Neural crest cell (in vitro differentiated cells): ENCODE measurements at places on chromosomes 7 and 10. TPM values are rescaled to one million over a fixed set of nuclear protein-coding genes. Genes with fewer than 3 reads are reported as not detected.

Gene ARHGAP22
- 5.2 and 7.5 TPM in 2 replicates for total RNA-seq

DNA sequence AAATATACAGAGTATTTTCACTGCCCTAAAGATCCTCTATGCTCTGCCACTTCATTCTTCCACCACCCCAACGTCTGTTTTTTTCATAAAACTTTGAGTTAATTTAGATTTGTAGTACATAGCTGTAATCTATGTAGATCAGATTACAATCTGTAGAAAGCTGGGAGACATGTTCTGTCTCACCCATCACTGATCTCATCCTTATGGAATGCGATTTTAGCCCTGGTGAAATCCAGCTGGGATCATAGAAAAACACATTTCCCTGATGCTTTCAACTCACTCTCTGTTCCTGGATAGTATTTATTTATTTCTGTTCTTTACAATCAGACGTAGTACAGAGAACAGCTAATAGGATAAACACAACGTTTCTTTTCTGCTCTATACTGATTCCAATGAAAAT is 521.0 kb downstream of the KIF20B start:
- H3K27me3 ChIP-seq = no peaks in the 10 kb centered on the region
- no peak for DNase-seq
- no peaks in the 10 kb centered on the region for H3K4me1 ChIP-seq
- no peak overlapping the region for H3K4me3 ChIP-seq

DNA sequence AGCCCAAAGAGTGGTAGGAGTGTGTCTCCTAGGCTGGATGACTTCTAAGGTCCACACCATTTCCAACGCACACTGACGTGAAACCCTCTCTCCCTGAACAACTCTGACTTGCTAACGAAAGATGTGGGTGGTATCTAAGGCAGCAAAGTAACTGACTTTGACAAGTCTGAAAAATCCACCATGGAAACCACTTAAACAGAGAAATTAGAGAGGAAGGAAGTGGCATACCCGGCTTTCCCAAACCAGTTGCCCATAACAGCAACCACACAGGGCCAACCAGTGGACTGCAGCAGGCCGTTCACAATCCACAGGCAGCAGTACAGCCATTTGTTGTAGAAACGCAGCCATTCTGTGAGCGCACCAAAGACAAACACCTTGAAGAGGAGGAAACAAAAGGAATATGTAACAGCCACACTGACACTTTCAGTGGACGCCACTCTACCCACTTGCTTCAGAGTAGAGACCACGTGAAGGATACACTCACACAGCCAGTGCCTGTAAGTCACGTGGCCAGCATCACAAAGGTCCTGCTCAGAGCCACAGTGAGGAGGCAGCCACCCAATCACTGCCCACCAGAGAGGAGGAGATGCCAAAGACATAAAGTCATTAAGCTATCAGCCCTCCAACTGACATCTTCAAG is 39.8 kb downstream of the SLC37A3 start:
- DNase-seq = no peak
- H3K27ac ChIP-seq = peak overlapping the region; percentile 78
- H3K4me3 ChIP-seq = no peak overlapping the region
- H3K4me1 ChIP-seq = no peaks in the 10 kb centered on the region
- H3K27me3 ChIP-seq = no peaks in the 10 kb centered on the region

DNA sequence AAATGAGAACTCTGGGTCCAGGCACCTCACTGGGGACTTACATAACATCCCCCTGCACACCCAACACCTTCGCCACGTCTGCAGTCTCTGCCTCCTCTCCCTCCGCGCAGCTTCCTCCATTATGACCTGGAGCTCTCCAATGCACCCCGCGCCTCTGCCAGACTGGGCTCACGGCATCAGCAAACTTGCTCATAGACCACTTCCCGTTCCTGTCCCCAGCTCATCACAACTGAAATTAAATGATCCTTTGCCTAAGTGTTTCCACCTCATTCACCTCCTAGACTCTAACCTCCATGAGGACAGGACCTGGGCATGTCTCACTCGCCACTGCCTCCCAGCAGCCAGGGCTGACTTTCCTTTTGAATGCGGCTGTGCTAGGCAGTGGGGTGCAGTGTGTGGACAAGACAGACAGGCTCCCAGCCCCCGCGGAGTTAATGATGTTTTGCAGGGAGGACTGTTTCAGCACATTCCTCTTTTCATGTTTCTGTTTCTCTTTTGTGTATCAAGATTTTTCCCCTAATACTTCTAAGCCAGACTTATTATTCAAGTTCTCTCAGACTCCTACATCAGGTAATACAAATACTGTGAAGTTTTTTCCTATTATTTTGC is 18.8 kb downstream of the CHST15 start:
- H3K4me3 ChIP-seq = peak overlapping the region; percentile 67
- peak overlapping the region; percentile 69 for H3K27ac ChIP-seq
- H3K4me1 ChIP-seq = peaks cover 48% of the 10 kb centered on the region
- H3K27me3 ChIP-seq = peaks cover 5% of the 10 kb centered on the region

Gene IDI2
- total RNA-seq = not detected in 2 replicates

- H3K27ac ChIP-seq = no peak overlapping the region
- H3K4me3 ChIP-seq = peak overlapping the region; percentile 100
- H3K36me3 ChIP-seq = no peaks in the 10 kb centered on the region
- H3K4me1 ChIP-seq = peaks cover 40% of the 10 kb centered on the region
These were observed 907 bp upstream of the IFRD1 start for GRCh38 chr7:112449353-112449752.

DNA sequence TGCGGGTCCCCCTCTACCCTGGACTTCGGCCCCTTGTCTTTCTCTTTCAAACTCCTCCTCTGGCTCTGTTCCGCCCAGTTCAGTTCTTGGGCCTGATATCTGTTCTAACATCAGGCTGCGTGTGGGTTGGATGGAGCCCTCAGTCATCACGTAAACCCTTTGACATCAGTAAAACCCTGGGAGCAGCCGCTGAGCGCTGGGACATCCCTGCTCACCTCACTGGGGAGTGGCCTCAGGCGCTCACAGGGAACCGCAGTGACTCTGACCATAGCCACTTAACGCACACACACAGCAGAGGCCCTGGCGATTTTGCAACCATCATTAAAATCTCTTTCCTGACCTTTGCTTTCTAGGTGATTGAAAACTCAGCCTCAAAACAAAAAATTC is 113.3 kb downstream of the CYTH3 start:
- H3K27ac ChIP-seq = peak overlapping the region; percentile 50
- peaks cover 15% of the 10 kb centered on the region for H3K36me3 ChIP-seq
- no peak for DNase-seq
- H3K4me3 ChIP-seq = no peak overlapping the region

GRCh38 chr10:101230183-101230917 is 1.1 kb upstream of the LBX1 start:
- H3K27me3 ChIP-seq = peaks cover 98% of the 10 kb centered on the region
- H3K4me3 ChIP-seq = peak overlapping the region; percentile 41
- peaks cover 24% of the 10 kb centered on the region for H3K4me1 ChIP-seq
- H3K27ac ChIP-seq = no peak overlapping the region
- DNase-seq = no peak

- DNase-seq = no peak
- H3K27ac ChIP-seq = peak overlapping the region; percentile 91
- H3K27me3 ChIP-seq = peaks cover 3% of the 10 kb centered on the region
These were observed 134.1 kb upstream of the GDF10 start for GRCh38 chr10:47165711-47166404.

DNA sequence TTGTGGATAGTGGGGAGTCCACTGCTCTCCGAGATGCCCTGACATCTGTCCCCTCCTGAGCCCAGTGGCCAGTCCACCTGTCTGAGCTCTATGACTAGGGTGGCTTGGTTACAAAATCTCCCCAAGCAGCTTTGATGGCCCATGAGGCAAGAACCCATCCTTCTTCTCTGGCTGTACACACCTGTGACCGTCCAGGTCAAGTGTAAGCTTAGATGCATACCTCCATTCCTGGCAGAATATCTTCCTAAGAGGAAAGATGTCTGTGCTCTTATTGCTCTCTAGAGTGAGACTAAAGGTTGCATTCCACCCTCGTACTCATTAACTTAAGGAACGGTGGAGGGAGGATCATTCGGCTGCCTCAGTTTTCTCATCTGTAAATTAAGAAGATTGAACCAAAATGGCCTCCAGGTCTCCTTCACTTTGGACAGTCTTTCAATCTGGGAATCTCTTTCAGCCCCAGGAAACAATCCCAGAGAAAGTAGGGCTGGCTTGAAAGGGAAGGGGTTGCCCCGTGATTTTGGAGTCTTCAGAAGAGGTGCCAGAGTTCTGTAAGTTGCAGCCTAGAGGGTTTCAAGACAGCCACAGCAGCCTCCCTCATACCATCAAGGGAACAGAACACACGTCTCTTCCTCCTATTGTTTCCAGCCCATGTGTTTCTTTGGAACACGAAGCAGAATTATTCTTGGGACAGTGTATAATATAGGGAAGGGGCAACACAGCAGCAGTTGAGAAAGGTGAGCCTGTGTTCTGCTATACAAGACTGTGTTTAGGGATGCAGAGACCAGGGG is 5.5 kb downstream of the HOXA4 start:
- H3K4me1 ChIP-seq = peaks cover 22% of the 10 kb centered on the region
- peak overlapping the region; percentile 83 for H3K4me3 ChIP-seq
- H3K27me3 ChIP-seq = peaks cover 99% of the 10 kb centered on the region

GRCh38 chr7:22591271-22591670 is 91.3 kb upstream of the STEAP1B start:
- DNase-seq = no peak
- no peak overlapping the region for H3K27ac ChIP-seq
- H3K4me3 ChIP-seq = no peak overlapping the region
- H3K27me3 ChIP-seq = no peaks in the 10 kb centered on the region

Gene CDCA7L
- 84.7 and 86.6 TPM in 2 replicates for total RNA-seq

- H3K27ac ChIP-seq = no peak overlapping the region
- H3K4me1 ChIP-seq = peaks cover 31% of the 10 kb centered on the region
- peaks cover 14% of the 10 kb centered on the region for H3K36me3 ChIP-seq
- H3K4me3 ChIP-seq = peak overlapping the region; percentile 65
- no peak for DNase-seq
These were observed 2.4 kb downstream of the PRKRIP1 start for GRCh38 chr7:102398543-102398942.

DNA sequence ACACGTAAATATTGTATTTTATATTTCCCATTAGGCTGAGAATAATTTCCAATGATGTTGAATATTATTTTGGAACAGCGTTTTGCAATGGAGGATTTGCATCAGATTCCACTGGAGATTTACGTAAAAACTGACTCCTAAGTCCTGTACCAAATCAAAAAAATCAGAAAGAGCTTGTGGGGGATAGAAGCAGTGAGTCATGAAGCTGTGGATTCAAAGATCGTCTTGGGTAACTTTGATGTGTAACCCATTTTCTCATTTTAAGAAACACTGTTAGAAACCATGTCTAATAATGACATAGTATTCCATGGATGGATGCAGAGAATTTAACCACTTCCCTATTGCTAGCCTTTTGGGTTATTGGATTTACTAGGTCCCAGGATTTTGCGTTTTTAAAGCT is 158.6 kb downstream of the INHBA start:
- no peaks in the 10 kb centered on the region for H3K36me3 ChIP-seq
- no peaks in the 10 kb centered on the region for H3K27me3 ChIP-seq
- no peak overlapping the region for H3K27ac ChIP-seq
- H3K4me1 ChIP-seq = no peaks in the 10 kb centered on the region

Gene LHFPL3
- total RNA-seq = not detected in 2 replicates

- H3K4me3 ChIP-seq = no peak overlapping the region
- DNase-seq = no peak
- no peak overlapping the region for H3K27ac ChIP-seq
- peaks cover 26% of the 10 kb centered on the region for H3K36me3 ChIP-seq
These were observed 170.1 kb downstream of the BBS9 start for GRCh38 chr7:33299425-33299824.

Gene SAMD9L
- total RNA-seq = not detected in 2 replicates

DNA sequence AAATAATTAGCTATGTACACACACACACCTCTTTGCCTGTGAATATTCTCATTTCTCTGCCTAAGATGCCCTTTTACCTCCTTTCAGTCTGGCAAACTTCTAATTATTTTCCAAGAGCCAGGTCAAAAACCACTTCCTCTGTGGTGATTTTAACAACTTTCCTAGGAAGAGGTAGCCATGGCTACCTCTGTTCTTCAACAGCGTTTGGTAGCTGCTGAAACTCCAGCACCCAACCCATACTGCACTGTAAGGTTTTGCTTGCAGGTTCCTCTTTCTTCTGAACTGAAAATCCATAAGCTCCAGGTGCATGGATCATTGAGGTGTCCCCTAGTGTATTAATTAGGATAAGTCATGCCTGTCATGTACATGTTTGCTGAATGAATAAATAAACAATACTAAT is 25.6 kb downstream of the NRCAM start:
- H3K36me3 ChIP-seq = peaks cover 5% of the 10 kb centered on the region
- DNase-seq = no peak
- H3K4me1 ChIP-seq = peaks cover 44% of the 10 kb centered on the region
- H3K4me3 ChIP-seq = no peak overlapping the region
- H3K27ac ChIP-seq = no peak overlapping the region

DNA sequence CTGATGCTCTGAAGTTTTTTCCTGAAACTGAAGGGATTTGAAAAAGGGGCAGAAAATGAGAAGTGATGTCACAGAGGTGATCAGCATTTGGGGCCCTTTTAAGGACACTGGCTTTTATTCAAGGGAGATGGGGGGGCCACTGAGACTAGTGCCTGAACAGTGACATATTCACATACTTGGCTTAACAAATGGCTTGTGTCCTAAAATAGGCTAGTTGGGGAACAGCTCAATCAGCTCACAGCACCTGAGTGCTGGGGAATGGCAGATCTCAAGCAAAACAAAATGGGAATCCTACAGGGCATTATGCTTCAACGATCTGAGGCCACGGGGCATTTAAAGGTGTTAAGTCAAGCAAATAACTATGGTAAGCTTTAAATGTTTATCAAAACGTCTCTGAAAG is 90.1 kb downstream of the UBE2H start:
- H3K36me3 ChIP-seq = peaks cover 1% of the 10 kb centered on the region
- H3K27me3 ChIP-seq = no peaks in the 10 kb centered on the region
- peaks cover 33% of the 10 kb centered on the region for H3K4me1 ChIP-seq
- no peak overlapping the region for H3K4me3 ChIP-seq
- DNase-seq = no peak

Gene MMD2
- 0.25 TPM in 1 of 2 replicates, not detected in the other for total RNA-seq

- H3K27ac ChIP-seq = no peak overlapping the region
- no peaks in the 10 kb centered on the region for H3K36me3 ChIP-seq
- no peak overlapping the region for H3K4me3 ChIP-seq
- peaks cover 11% of the 10 kb centered on the region for H3K4me1 ChIP-seq
- no peaks in the 10 kb centered on the region for H3K27me3 ChIP-seq
These were observed 299.6 kb upstream of the SP4 start for GRCh38 chr7:21128062-21128817.

GRCh38 chr10:127832501-127832900 is 60.2 kb downstream of the CLRN3 start:
- no peak overlapping the region for H3K27ac ChIP-seq
- no peaks in the 10 kb centered on the region for H3K36me3 ChIP-seq
- H3K27me3 ChIP-seq = peaks cover 4% of the 10 kb centered on the region
- H3K4me3 ChIP-seq = no peak overlapping the region
- H3K4me1 ChIP-seq = peaks cover 7% of the 10 kb centered on the region

Gene TRPV5
- total RNA-seq = 0.07 TPM in 1 of 2 replicates, not detected in the other

GRCh38 chr10:3467052-3467951 is 294.7 kb upstream of the PITRM1 start:
- no peak for DNase-seq
- no peaks in the 10 kb centered on the region for H3K27me3 ChIP-seq
- peak overlapping the region; percentile 52 for H3K4me3 ChIP-seq
- H3K27ac ChIP-seq = peak overlapping the region; percentile 97

- peaks cover 2% of the 10 kb centered on the region for H3K27me3 ChIP-seq
- no peak overlapping the region for H3K4me3 ChIP-seq
- H3K27ac ChIP-seq = no peak overlapping the region
- peaks cover 8% of the 10 kb centered on the region for H3K4me1 ChIP-seq
- DNase-seq = no peak
These were observed 92.2 kb upstream of the PDCD4 start for GRCh38 chr10:110779489-110779888.

GRCh38 chr7:5425507-5426225 is 2.0 kb upstream of the TNRC18 start:
- H3K4me1 ChIP-seq = peaks cover 36% of the 10 kb centered on the region
- DNase-seq = peak; percentile 61
- H3K27ac ChIP-seq = peak overlapping the region; percentile 99

- no peak overlapping the region for H3K27ac ChIP-seq
- H3K27me3 ChIP-seq = no peaks in the 10 kb centered on the region
- no peaks in the 10 kb centered on the region for H3K4me1 ChIP-seq
- no peak overlapping the region for H3K4me3 ChIP-seq
These were observed 22.4 kb downstream of the PPP1R3C start for GRCh38 chr10:91610444-91610843.
